ENCODE measurements at places on chromosomes 13 and 19. TPM values are rescaled to one million over a fixed set of nuclear protein-coding genes. Genes with fewer than 3 reads are reported as not detected.
A peak's percentile ranks its signal among the peaks of the same experiment; 100 is the strongest.

The UNC13A gene
- total RNA-seq: 0.28 TPM

The CBARP gene
- 0.23 TPM for total RNA-seq

- DNase-seq: no peak
These were observed 496 bp downstream of the ZNF574 start for GRCh38 chr19:42076380-42076944.

DNA sequence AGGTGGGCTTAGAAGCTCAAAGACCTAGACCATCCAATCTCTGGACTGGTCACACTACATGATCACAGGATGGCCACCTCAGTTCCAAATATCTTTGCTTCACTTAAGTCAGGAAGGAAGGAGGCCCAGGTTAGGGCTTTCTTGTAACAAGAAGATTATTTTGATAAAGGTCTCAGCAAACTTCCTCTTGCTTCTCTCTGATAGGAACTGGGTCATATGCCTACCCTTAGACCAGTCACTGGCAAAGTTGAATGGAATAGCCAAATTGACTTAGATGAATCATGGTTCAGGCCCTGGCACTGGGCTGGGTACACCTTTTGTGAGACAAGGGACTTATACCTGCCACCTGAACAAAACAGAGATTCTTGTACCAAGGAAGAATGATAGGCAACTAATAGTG is 11.0 kb downstream of the FRY start:
- DNase-seq: no peak

DNA sequence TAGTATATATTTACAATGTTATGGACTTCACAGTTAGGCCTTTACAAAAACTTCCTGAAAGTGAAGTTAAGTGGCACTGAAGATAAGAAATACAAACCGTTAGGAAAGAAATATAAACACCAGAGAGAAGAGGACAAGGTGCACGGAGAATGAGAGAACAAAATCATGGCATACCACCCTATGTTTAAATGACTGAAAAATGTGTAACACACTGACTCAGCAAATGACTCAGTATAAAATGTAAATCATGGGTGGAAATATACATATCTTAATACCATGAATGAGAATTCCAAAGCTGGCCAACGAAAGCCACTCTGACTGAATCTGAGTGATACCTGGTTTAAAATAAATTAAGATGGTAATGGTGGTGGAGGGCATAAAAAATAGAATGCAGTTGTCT is 260.8 kb downstream of the DNAJC15 start:
- no peak for DNase-seq

DNA sequence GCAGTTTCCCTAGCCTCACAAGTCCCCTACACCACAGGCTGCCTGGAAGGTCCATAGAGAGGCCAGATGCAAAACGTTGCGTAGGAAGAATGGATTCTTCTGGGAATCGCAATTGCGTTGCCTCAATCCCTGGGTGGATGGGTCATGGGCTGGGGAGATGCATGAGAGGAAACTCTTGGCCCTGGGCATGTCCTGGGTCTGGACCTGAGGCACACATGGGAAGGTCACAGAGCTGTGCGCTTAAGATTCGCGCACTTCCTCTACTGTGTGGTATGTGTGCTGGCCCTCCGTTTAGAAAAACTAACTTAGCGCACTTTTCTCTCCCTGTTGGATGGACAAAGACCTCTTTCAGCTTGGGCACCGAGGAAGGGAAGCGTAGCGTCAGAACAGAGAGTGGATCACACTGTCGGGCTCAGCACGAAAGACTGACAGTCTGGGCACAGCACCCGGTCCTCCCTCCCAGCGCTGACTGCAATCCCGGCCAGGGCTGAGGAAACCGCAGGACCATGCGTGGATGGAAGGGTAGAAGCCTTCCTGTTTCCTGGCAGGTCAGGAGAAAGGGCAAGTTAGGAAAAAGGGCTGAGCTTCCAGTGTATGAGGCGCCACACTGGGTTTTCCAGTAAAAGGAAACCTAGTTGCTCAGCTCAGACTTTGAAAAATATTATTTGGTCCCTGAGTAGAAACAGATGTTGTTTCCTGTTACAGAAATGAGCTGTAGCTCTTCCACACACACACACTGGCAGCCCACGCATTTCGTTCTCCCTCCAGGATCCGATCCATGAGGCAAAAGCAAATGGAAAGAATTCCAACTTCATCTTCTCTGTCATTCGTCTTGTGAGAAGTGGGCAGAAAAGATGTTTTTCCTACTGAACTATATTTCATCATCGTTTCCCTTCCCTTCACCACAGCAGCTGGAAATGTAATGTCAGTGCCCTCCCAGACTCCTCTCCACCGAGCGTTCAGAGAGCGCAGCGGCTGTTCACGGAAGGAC is 86.0 kb downstream of the ING1 start:
- DNase-seq: peak; percentile 91

DNA sequence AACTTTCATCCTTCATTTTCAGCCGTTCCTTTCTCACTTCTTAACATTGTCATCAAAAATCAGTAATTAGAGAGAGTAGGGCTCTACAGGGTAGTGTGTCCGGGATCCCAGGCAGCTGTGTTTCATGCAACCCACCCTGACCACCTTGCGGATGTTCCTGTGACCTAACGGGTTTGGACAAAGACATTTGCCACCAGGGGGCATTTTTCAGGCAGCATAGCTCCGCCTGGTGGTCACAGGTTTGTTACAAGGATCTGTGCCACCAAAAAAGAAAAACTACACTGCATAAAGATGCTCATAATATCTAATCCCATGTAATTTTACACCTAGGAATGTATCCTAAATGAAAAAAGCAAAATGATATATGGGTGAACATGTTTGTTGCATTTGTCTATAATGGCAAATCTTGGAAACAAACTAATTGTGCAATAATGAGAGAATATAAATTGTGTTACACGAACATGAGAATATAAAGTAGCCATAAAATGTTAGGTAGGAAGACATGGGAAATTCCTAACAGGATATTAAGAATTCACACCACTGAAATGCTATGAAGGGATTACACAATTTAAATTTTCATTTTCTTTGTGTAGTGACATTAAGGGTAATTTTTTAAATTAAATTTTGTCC is 123.0 kb downstream of the SLC7A1 start:
- peak; percentile 55 for DNase-seq

The DOCK9 gene
- total RNA-seq: 158 TPM

The ZNF613 gene
- 10.1 TPM for total RNA-seq

The ZNF20 gene
- total RNA-seq: 6.0 TPM

DNA sequence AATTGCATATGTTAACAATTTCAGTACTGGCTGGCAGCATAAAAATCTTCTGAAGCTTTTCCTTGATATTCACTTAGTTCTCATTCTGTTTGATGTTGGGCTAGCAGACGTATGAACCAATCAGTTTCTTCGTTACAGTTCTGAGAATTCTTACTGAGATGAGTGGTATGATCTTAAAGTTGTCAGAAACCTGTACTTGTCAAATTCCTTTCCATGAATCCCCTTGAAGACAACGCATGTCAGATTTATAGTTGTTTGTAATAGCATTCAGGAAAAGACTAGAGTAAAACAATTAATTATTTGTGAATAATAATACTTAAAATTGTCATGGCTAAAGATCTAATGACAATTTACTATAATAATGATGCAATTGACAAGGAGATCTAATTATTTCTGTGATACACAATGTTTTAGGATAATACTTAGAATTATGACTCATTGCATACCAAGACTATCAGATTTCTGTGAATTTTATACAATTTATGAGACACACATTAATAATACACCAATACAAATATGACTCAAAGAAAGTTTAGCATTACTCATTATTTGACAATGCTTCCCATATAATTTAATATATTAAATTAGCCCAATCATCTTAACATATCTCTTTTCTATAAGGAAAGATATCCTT is 447.2 kb downstream of the RFC3 start:
- DNase-seq: no peak

GRCh38 chr13:93721483-93721882 is 494.9 kb downstream of the GPC6 start:
- DNase-seq: no peak

The ZNF302 gene
- total RNA-seq: 50.4 TPM

- no peak for DNase-seq
These were observed 57.1 kb downstream of the TRPM4 start for GRCh38 chr19:49214701-49215100.
